ENCODE measurements at places on chromosomes 4 and X. TPM values are rescaled to one million over a fixed set of nuclear protein-coding genes. Genes with fewer than 3 reads are reported as not detected.

PPARGC1A gene
- total RNA-seq, result not detected

DNA sequence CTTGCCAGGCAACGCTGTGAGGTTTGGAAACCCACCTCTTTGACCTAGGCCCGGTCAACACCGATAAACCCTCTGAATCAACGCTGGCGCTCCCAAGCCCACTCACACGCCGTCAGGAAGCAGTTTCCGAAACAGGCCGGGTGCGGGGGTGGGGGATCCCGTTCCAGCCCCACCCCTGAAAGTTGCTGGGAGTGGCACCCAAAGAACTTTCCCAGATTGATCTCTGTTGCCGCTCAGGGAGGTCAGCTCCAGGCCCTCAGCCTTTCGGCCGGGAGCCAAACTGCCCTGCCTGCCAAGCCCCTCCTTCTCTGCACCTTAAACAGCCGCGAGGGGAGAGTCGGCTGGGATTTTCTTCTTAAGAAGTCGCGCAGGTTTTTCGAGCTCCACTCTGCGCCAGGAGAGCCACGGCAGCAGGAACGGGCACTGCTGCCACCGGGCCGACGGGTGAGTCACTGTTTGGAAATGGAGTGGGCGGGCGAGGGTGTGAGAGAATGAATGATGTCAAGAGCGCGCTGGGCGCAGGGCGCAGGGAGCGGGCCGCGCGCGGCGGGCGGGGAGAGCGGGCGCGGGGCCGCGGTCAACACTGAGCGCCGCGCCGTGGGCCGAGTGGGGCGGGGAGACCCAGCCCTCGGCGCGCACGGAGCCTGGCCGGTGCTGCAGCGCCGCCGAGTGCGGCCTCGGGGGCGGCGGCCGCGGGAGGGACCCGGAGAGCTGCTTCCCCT, at the start of gene SGMS2:
Gene SGMS2 (plus strand): TSS at position 583 of the 722 bp plus-strand sequence. CDS start 70,622 bp downstream, outside the sequence.
- DNase-seq, result peak; percentile 81

MRPS18C gene
- 86.8 TPM for total RNA-seq

DNA sequence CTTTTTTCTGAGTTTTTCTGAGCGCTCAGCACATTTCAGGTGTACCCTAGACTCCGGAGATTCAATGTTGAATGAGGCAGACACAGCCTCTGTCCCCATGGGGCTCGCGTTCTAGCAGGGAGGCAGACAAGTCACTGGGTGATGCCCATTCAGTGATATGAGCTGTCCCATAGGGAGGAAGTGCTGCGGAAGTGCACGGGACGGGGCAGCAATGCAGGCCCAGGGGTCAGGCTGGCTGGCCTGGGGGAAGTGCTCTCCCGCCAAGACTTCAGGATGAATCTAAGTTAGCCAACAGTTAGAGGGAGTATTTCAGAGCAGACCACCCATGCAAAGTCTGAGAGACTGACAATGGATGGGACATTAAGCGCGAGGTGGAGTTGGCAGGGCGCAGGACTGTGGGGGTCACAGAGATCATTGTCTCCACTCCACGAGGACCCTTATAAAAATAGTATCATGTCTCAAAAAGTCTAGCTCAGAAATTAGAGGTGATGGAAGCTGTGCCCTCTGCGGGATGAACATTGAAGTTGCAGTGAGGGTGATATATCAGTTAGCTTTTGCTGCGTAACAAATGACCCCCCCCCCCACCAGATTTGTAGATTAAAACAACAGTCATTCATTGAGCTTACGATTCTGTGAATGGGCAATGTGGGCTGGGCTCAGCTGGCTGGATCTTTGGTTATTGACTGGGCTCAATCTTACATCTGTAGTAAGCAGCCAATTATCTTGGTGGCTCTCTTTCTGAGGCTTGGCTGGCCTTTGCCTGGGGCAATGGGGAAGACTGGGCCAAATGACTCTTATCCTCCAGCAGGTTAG, 16.4 kb downstream of the PSAPL1 start:
- no peak for DNase-seq

MTMR8 gene
- total RNA-seq, result 5.0 TPM

- DNase-seq, result peak; percentile 41
These were observed 65.8 kb upstream of the MSN start for GRCh38 chrX:65601530-65602220.

TIGD2 gene
- total RNA-seq, result 3.2 TPM

DNA sequence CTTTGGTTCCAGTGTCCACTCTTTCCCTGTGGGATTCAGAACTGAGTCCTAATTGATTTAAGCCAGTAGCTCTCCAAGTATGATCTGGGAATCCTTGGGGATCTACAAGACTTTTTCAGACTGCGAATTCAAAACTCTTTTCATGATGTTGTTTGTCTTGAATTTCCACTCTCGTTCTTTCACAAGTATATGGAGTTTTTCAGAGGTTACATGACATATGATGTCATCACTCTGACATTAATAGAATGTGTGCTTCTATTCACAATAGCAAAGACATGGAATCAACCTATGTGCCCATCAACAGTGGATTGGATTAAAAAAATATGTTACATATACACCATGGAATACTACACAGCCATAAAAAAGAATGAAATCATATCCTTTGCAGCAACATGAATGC, 23.2 kb upstream of the TSR2 start:
- no peak for DNase-seq

DNA sequence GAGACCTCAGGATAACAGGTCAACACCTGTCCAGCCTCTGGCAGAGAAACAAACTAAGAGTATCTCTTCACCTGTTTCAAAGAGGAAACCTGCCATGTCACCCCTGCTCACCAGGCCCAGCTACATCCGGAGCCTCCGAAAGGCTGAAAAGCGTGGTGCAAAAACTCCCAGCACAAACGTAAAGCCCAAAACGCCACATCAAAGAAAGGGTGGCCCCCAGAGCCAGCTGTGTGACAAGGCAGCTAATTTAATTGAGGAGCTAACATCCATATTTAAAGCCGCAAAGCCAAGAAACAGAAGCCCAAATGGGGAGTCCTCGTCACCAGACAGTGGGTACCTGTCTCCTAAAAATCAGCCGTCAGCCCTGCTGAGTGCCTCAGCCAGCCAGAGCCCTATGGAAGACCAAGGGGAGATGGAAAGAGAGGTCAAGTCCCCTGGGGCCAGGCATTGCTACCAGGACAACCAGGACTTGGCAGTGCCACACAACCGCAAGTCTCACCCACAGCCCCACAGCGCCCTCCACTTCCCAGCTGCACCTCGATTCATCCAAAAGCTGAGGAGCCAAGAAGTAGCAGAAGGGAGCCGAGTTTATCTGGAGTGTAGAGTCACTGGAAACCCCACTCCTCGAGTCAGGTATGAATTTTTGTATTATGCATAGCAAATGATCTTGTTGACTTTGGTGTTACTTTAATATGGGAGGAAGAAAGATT, 15.1 kb downstream of the PALLD start:
- peak; percentile 81 for DNase-seq

FGA gene
- total RNA-seq, result not detected

- no peak for DNase-seq
These were observed 434 bp upstream of the TMEM255A start for GRCh38 chrX:120311727-120312063.

DNA sequence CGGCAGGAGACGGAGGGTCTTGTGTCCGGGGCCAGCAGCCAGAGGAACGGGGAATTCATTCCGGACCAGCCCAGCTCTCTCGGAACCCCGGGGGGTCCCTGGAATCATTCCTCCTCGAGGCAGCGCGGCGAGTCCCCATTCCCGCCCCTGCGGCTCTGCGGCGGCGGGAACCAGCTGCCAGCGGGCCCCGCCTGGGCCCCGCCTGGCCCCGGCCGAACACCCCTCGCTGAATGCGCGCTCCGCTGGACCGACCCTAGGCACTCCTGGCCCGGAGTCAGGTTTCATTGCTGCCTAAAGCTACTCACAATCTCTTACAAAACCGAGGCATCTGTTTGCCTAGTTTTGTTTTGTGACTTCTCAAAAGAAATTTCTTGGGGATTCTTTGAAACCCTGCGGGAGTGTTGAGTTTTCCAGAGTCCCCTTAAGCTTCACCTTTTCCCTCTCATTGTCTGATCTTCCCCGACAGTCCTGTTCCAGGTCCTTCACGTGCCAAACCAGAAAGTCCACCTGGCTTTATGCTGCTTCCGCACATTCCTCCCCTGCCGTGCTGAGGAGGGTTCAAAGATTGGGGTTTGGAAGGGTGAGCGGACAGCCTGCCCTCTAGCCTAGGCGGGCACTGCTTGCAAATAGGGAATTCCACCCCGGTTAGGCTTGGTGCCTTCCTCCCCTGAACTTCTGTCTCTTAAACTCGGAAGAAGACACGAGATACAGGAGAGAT, 789 bp downstream of the ARHGAP10 start:
- DNase-seq, result peak; percentile 38

ERAS gene
- total RNA-seq, result 0.54 TPM

DNA sequence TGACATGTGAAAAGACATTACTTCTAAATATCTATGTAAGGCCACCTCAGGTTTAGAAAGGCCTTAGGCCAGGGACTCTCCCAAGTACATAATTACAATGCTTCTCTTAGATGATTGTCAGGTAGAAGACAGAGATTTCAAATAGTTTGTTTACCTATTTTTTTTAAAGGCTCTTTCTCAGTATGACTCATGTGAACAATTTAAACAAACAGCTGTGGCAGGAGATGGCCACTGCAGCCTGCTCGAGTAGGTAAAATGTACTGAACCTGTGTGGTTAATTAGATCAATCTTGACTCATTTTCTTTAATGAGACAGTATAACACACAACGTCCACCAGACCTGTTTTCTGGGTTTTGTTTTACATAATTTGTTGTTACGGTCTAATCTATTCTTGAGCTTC, 50.2 kb downstream of the LEF1 start:
- DNase-seq, result no peak

TAF9B gene
- 19.6 TPM for total RNA-seq
